ENCODE measurements at places on chromosomes 16 and 17. TPM values are rescaled to one million over a fixed set of nuclear protein-coding genes. Genes with fewer than 3 reads are reported as not detected.

DNA sequence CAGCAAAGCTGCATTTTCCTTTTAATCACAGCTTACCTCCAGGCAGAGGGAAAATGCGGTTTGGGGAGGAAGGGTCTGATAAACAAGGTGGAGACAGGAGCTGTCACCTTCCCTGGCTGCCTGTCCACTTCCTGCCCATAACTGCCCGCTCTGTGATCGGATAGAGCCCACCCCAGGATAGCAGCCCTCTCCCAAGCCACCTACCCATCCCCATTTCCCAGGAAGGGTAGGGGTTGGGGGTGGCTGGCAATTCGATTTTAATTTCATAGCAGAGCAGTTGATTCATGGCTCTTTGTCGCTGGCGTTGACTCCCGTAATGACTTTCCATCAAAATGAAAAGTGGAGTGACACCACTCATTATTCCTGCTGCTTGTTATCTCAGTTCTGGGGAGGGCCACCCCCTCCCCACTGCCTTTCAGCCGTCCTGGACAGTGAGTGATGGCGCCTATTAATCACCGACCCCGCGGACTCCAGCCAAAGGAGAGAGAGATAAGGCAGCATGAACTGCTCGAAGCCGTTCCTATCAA, 11.2 kb downstream of the CDK5RAP3 start:
- DNase-seq: no peak

- DNase-seq: no peak
These were observed 18.4 kb upstream of the USP36 start for GRCh38 chr17:78859051-78859450.

DNA sequence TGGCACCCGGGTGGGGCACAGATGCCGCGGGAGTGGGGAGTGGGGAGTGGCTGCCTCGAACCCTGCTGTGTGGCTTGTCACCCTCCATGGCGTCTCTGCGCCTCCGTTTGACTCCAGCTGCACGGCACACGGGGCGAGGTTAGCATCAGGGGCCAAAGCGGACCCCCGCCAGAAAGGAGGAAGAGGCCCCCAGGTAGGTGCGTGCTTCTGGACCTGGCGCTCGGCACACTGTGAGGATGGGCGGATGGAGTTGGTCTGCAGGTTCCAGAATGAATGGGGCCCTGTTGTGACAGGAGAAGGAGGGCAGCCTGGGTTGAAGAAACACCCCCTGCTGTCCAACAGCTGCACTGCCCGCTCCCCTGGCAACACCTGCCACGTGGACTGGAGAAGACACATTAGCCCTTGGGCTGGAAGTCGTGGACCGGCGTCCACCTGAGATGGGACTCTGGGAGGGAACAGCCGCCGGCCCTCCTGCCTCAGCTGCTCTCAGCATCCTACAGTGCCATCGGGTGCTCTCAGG, 9.4 kb upstream of the FASN start:
- DNase-seq: no peak

DNA sequence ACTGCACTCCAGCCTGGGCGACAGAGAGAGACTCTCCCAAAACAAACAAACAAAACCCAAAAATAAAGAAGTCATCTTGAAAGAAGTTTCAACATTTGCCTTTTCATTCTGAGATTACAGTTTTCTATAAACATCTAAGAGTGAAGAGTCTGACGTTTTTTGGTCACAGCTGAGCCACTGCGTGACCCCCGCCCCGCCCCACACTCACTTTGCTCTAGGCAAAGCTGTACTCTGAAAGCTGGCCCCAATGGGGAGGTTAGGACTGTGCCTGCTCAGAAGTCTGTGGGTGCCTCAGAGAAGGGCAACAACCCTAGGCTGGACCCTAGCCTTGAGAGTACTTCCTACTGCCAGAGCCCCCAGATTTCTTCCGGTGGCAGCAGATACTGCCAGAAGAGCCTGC, 19.3 kb downstream of the CYB5D2 start:
- DNase-seq: no peak

DNA sequence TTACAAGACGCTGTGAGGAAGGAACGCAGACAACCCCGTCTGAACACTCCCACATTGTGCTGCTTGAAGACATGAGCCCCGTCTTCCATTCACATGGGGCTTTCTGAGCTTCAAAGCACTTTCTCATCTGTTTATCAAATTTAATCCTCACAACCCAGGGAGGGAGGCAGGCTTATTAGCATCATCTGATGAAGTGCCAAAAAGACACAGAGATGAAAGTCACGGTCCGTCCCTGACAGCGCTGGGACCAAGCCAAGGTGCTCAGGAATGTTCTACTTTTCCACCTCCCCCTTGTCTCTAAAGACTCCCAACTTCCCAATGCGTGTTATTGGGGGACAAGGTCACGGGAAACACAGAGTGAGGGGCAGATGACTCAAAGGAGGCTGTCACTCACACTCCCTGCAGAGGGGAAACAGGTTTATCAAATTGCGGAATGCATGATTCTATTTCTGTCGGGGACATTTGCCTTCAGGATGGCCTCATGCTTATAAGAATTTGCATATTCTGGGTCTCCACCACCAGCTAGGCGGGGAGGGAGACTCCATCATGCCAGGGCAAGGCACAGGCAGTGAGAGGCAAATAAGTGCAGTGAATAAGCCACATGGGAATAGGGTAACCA, 10.7 kb downstream of the XYLT1 start:
- no peak for DNase-seq

GRCh38 chr16:30767767-30768465, 5.8 kb downstream of the RNF40 start:
- DNase-seq: no peak

- no peak for DNase-seq
These were observed 17.4 kb downstream of the MAP2K3 start for GRCh38 chr17:21301593-21302550.

- DNase-seq: no peak
These were observed 666.2 kb downstream of the TOX3 start for GRCh38 chr16:51880776-51881175.

GRCh38 chr17:41511116-41511515, 5.7 kb upstream of the KRT13 start:
- no peak for DNase-seq

DNA sequence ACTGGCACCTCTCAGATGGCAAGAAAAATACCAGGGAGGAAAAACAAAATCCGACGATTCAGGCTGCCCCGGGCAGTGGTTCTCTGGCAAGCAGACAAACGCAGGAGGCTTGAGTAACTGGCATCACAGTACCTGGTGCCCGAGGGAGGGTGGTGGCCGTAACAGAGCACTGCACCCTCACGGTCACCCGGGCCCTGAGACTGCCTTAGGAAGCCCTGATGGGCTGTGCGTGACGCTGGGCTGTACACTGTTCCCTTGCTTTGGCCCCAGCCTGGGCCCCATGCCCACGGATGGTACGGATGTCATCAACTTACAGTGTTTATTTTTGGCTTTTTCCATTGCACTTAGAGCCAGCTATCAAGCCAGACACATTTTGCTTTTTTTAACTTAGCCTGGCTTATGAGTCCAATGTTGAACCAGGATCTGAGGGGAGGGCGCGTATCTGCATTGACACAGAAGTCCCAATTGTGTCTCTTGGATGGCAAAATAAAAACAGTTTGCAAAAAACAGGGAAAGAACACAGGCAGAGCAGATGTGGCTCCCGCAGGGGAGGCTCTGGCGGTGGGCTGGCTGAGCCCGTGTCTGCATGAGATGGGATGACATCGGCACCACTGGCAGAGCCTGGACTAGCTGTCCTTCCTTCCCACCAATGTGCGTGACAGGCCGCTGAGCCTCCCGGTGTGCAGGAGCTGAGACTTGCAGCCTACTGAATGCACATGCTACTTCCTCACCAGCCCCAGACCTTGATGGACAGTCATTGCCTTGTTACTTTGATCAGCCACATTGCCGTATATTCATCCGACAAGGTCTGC, 287.7 kb downstream of the FOXL1 start:
- peak; percentile 86 for DNase-seq

GRCh38 chr16:14464796-14465195, 165.3 kb downstream of the PARN start:
- no peak for DNase-seq

DNA sequence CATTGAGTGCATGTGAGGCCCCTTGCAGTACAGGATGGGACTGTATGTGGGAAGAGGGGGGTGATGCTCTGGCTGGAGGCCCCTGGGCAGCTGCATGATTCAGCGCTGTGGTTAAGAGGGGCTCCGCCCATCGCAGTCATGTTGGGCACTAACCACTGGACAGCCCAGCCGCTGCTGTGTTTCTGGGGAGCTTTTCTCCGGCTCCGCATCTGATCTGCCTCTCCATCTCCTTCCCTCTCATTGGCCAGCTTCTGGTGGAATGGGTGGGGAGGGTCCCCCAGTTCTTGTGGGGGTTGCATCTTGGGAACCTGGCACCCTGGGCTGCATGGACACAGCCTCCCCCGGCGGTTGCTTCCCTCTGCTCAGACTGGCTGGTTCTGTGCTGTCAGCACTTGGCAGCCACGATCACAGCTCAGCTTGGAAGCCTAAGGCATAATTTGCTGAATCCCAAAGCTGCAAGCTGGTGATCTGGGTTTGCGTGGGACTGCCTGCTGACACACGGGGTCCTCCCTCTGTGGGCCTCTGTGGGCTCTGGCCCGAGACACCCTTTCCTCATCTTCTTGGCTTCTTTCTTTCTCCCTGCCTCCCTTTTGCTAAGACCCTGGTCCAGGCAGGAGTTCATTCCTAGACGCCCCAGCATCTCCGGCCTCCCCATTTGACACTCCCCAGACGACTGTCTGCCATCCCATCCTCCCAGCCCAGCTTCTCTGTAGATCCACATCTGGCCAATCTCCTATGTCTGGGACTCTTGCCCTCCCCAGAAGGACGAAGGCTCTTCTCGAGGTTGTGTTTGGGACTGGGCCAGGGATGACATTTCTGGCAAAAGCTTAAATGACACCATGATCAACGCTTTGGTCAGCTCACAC, 168.3 kb downstream of the SEC14L1 start:
- no peak for DNase-seq

DNA sequence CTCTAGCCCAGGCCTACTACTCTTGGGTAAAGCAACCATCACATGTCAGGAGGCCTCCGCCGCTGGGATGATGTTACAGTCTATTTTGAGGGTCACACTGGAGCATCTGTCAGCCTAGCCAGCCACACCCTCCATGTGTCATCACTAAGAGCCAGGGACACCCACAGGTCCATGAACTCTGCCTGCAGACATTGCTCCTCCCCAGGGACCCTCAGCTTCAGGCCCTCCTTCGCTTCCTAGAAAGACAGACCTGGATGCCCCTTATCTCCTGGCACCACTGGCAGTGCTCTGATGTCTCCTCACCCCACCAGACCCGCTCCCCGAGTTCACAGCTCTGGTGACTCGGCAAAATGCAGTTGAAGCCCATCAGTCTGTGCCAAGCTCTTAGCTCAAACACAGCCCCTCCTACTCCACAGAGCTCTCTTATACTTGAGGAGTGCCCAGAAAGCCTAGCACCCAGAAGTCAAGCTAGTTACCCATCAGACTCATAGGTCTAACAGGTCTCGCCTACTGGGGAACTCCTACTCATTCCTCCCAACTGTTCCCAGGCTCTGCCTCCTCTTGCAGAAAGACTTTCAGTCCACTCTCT, 5.9 kb downstream of the RANBP10 start:
- DNase-seq: peak; percentile 66

- DNase-seq: no peak
These were observed 72.7 kb downstream of the OMG start for GRCh38 chr17:31224366-31224765.

GRCh38 chr16:78516006-78516736, 416.7 kb downstream of the WWOX start:
- DNase-seq: no peak

DNA sequence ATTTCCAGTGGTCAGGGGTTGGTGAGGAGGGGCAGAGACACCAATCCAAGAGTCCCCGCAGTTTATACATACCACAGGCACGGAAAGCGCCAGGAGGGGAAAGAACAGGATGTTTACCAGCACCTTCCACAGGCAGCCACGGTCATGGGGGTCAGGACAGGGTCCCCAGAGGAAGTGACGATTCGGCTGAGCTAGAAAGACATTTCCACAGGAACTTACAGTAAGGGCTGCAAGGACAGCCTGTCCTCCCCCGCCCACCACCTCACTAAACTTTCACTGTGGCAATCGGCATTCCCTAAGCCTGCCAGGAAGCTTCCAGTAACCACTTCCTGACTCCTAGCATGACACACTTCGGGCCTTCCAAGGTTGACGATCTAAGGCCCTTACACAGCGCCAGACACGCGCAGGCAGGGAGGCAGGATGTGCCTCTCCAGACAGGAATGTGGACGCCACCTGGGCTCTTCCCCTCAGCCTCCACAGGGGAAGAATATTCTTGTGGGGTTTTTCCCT, 1.2 kb upstream of the MT2A start:
- peak; percentile 81 for DNase-seq

GRCh38 chr17:27579897-27580321, 51.1 kb upstream of the LGALS9 start:
- no peak for DNase-seq

GRCh38 chr17:17792037-17792550, 44.7 kb downstream of the SREBF1 start:
- no peak for DNase-seq

PIMREG gene
- total RNA-seq: not detected

ANTKMT gene
- 38.7 TPM for total RNA-seq

MEFV gene
- total RNA-seq: 0.11 TPM

SPPL2C gene
- total RNA-seq: not detected

DLX4 gene
- total RNA-seq: not detected

CARD14 gene
- total RNA-seq: not detected

SPATA22 gene
- total RNA-seq: 0.54 TPM

NTN3 gene
- 0.12 TPM for total RNA-seq

BICDL2 gene
- not detected for total RNA-seq

NMRAL1 gene
- total RNA-seq: 29.3 TPM
